ENCODE measurements at places on chromosomes 1 and 21.

GRCh38 chr1:61709908-61710289 lies 15.0 kb downstream of the TM2D1 start:
- no peak for DNase-seq

- DNase-seq = no peak
Observed at GRCh38 chr21:31509194-31510017, 150.1 kb upstream of the SOD1 start.

DNA sequence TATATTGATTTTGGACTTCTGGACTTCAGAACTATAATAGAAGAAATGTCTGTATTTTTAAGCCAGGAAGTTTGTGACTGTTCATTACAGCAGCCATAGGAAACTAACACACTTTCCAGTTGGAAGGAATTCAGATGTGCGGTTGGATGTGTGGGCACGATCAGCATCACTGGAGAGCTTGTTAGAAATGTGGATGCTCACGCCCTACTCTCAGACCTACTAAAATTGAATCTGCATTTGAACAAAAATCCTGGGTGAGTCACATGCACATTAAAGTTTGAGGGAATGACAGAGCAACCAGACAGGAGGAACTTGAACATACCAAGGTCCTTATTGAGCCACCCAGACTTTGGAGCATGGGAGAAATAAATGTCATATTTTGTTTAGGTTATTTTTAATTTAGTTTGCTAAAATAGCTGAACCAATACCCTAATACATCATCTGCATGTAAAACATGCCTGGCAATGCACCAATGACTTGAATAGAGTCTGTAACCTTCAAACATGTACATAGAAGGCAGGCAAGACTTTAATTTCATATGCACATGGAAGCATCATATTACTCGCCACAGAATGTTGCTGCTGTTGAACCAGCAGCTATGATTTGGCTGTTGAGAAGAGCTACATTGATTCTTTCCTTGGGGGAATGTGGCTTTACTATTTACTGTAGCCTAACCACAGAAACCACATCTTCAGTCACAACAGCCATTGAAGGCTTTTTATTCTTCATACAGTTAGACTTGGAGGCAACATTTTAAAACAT lies 346.2 kb downstream of the BARHL2 start:
- no peak for DNase-seq

- no peak for DNase-seq
Observed at GRCh38 chr1:212557739-212558692, 50.5 kb upstream of the ATF3 start.

GRCh38 chr1:174322202-174322862 lies 125.4 kb upstream of the GPR52 start:
- DNase-seq = no peak

DNA sequence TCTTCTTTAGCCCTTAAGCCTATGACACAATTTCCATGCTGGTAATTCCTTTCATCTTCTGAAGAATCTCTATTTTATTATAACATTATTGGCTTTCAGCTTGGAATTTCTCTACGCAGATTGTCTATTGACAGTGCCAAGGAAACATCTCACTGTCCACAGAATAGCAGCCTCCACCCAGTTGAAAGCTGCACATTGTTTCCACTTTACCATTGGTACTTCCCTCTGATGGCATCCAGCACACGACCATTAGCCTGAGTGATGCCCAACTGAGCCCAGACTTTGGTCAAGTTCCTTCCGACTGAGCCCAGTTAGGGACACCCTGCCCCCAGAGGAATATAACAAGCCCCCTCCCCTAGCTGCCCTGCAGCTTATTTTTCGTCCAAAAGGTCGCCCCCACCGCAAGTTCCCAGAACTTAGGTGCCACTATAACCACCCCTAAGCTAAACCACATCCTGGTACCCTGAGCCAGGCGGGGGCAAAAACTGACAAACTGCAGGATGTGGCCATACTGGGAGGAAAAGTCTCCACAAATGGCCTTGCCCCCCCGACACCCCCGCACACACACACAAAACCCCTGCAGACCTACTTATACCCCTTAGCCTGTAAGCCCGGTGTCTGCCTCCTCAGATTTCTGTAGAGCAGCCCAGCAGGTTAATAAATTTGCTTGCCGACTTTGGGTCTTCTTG lies 13.2 kb downstream of the GBP5 start:
- DNase-seq = no peak

- DNase-seq = no peak
Observed at GRCh38 chr21:41367945-41368734, 6.3 kb downstream of the MX2 start.

DNA sequence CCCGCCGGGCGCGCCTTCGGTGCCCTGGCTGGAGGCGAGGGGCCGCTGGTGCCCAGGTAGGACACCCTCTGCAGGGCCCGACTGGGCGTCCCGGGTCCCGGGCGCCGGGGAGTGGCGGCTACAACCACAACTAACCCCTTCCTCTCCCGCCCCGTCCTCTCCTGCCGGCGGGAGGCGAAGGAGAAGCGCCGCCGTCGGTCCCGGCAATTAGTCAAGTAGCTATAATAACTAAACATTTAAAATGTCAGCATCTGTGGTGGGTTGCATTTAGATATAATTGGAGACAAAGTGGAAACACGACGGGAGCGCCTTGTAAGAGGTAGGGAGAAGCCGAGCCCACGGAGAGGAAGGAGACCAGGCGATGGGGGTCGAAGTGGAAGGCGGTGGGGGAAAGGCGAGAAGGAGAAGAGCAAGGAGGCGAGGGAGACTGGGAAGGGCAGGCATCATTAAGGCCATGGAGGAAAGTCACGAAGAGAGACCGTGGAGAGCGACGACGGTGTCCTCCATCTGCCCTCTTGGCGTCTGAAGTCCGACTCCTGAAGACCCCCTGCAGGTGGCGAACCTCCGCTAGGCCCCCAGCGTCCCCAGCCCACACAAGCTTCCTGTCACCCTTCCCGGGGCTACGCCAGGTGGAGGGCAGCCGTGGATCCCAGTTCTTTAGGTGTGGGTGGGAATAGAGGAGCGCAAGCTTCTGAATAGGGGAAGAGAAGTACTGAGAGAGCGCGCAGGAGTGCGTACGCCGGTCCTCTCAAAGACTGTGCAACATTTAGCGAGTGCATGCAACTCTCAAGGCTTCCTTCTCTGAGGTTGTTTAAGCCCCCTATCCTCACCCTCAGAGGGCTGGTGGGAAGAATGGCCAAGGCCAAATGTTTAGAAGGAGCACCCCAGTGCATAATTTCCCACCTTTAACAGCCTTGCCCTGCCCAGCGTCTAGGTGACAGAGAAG lies 1.6 kb downstream of the CNIH3 start:
- DNase-seq = no peak

Measured in AG04450 (cell line).